ENCODE measurements at places on chromosomes 2 and 18.

DNA sequence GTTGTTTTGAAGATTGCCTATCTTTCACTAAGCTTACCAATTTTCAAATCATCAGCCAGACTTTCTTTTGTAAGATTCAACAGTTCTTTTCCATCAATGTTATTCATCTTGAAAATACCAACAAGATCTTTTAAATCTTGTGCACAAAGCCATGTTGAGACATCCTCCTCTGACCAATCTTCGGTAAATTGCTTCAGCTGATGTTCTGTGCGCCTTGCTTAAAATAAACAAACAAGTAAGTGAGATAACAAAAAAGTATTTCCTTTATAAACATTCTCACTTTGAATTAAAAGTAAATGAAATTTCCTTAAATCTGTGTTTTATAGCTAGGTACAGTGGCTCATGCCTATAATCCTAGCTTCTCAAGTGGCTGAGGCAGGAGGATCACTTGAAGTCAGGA lies 30.3 kb downstream of the WDSUB1 start:
- no peak for DNase-seq

GRCh38 chr2:159640176-159640575 lies 23.8 kb upstream of the BAZ2B start:
- no peak for DNase-seq

GRCh38 chr2:212595036-212595654 lies 56.5 kb upstream of the ERBB4 start:
- no peak for DNase-seq

DNA sequence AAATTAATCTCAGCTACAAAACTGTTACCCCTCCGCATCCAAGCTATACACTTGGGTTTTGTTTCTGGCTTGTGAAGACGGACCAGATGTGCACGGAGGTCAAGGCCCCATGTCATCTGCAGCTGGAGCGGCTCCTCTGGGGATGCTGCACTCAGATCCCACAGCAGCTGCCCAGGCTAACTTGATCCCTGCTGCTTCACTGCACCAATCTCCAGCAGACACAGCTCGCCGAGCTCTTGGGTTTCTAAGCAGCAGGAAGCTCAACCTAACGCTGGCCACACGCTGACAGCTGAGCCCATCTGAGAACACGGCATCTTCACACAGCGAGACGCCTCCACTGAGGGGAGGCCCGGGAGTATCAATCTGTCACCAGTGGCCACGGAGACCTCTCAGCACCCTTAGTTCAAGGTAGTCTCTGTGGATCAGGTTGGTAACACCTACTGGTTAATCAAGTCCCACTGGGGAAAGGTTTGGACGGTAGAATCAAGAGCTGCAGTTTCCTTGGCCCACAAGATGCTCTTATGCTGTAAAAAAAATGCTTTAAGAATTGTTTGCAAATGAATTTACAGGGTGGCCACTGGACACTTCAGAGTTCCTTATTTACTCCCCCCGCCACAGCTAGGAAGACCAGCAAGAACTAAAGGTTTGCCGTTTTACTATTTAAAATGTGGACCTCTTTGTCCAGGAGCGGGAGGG lies 67.5 kb downstream of the EMILIN2 start:
- DNase-seq: no peak

DNA sequence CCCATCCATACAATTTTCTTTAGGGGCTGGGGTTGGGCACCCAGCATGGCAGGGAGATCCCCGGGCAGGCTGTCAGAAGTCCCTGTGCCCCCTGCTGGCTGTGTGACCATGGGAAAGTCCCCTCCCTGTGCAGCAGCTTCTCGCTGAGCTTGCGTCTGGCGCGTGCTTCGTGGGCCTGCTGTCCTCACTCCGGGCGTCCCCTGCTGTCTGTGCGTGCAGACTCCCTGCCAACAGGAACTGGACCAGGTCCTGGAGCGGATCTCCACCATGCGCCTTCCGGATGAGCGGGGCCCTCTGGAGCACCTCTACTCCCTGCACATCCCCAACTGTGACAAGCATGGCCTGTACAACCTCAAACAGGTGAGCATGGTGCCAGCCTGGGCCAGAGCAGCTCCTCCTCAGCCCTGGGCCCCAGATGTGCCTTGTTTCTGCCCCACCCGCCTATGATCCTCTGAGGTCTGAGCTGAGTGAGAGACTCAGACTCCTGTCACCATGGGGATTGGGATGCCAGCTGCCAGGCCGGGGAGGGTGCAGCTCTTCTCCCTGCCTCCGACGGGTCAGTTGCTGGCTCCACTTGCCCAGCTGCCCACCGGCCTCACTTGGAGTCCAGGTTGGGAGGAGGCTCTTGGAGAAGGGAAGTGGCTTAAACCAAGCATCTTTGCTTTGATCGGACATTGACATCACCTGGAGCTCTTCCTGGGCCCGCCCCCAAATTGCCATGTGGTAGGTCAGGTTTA lies 28.6 kb downstream of the IGFBP2 start:
- no peak for DNase-seq

GRCh38 chr2:71938108-71938507 lies 209.6 kb downstream of the CYP26B1 start:
- no peak for DNase-seq

GRCh38 chr2:138454761-138455160 lies 46.8 kb upstream of the SPOPL start:
- DNase-seq: no peak

DNA sequence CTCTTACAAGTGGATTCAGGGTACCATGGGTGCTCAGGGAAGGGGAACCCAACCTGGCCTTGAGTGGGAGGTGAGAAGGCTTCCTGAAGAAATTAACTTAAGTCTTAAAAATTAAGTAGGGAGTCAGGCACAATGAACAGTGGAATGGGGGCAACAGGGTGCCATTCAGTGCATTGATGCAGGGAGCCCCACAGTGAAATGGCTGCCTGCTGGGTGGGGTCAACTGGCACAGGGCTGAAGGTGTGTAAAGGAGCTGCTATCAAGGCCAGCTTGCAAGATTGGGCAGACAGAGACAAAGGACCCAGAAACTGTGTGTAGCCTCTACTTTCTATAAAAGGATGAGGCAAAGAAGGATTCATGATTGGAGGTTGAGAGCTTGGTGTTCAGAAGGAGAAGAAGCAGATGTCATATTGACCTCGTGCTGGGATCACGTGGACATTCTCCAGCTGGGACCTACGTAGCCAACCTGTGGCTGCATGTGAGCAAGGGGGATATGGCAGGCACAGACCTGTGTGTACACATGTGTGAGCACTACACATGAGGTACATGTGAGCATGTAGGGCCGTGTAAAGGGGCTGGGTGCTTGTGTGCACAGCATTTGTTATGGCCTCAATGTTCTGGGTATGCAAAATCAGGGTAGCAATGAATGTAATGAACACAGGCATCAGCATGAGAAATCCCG lies 209.5 kb upstream of the HAAO start:
- no peak for DNase-seq

- no peak for DNase-seq
Measured at GRCh38 chr2:161843936-161844335, 219.7 kb downstream of the SLC4A10 start.

DNA sequence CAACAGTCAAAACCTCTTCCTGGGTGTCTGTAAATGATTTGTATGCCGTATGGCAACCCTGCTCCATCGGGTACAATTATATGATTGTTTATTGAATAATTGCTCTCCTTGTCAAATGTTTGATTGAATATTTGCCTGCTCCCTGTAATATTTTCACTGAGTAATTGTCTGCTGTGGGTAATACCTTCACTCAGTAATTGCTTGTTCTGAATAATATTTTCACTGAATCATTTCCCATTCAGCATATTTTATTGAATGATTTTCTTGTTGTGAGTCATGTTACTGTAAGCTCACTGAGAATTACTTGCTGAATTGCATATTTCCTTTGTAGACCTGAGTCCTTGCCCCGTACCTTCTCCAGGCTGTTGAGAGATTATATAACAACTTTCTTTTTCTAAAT lies 535.2 kb downstream of the METTL4 start:
- no peak for DNase-seq

DNA sequence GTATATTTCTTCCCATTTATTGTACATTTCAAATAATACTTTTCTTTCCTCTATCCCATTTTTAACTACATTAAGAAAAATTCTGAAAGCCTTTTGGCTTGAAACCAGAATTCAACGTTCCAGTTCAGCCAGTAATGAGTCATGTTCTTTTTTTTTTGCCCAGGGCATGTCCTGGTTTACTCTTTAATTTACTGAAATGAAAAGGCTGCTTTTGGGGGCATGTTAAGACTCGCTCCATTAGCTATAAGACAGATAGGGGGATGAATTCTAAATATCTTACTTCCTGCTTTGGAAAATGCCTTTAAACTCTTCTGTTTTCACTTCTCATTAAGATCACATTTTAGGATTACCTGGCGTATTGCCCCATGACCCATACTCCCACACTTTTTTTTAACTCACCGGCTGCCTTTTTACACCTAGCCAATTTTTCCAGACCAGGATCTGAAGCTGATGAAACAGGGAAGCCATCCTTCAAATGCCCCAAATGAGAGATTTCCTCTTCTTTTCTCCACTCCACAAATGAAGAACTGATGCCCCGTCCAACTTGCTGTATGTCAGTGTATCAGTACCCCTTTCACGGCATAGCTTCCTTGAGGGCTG lies 585 bp downstream of the ABCA12 start:
- no peak for DNase-seq

DNA sequence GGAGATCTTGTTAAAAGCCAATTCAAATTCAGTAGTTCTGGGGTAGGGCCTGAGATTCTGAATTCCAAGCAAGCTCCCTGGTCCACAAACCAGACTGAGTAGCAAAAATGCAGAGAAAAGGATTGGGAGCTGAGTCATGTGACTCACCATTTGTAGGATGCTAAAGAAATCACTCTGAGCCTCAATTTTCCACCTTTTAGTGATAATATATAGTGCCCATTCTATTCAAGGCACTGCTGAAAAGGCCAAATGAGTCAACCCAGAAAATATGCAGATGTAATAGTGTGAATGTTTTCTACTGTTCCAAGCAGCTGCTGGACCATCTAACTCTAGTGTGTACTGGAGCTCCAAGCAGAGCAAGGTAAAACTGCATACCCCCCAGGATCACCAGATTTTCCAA lies 47.2 kb downstream of the SLC14A2 start:
- DNase-seq: no peak

- DNase-seq: no peak
Measured at GRCh38 chr2:160816916-160817499, 323.4 kb upstream of the RBMS1 start.

GRCh38 chr2:194363295-194363694 lies 1293.7 kb upstream of the SLC39A10 start:
- DNase-seq: no peak

DNA sequence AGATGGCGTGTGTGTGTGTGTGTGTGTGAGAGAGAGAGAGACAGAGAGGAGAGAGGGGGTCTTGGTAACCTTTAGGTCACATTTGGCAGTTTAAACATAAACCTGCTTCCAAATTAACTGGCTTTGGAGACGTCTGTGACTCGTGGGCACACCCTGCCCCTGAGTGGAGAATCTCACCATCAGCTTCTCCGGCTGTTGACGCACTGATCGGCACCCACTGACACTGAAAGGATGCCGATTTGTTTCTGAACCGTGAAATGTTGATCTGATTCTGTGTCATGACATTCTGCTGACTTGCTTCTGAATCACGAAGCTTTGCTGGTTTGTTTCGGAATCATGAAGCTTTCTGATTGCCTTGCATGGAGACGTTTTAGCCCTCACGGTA lies 114.7 kb downstream of the RTP5 start:
- no peak for DNase-seq
